Activated CD8-positive, alpha-beta memory T cell treated with anti-CD3 and anti-CD28 coated beads, Interleukin-2, amount 50 U/mL, for 4 hours (primary cell): ENCODE measurements at places on chromosomes 13 and 19.
A peak's percentile ranks its signal among the peaks of the same experiment; 100 is the strongest.

DNA sequence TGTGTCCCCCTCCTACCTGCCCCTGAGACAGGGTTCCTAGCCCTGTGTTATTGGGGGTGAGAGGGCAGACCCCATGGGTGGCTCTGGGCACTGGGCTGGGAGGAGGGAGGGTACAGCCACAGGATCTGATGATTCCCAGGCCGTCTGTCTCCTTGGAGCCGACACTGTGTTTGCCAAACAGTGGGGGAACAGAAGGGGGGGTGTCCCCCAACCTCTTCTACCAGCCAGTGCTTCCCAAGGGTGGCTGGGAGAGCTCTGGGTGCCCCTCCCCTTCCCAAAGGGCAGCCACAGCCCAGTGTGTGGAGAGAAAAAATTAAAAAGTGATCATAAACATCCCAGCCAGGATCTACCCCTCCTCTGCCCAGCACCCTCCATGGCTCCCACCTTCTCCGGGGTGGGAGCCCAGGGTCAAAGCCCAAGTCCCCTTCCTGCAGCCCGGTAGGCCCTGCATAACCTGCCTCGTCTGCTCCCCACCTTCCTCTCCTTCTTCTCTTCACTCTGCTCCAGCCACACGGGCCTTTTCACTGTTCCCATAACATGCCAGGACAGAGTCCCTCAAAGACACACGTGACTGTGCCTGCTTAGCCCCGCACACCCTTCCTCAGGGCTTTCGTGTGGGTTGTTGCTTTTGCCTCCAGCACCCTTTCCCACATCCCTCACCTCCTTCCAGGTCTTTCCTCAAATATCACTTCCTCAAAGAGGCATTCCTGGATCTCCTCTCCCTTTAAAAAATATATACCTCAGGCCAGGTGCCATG lies 1.4 kb upstream of the PLIN4 start:
- DNase-seq = no peak

DNA sequence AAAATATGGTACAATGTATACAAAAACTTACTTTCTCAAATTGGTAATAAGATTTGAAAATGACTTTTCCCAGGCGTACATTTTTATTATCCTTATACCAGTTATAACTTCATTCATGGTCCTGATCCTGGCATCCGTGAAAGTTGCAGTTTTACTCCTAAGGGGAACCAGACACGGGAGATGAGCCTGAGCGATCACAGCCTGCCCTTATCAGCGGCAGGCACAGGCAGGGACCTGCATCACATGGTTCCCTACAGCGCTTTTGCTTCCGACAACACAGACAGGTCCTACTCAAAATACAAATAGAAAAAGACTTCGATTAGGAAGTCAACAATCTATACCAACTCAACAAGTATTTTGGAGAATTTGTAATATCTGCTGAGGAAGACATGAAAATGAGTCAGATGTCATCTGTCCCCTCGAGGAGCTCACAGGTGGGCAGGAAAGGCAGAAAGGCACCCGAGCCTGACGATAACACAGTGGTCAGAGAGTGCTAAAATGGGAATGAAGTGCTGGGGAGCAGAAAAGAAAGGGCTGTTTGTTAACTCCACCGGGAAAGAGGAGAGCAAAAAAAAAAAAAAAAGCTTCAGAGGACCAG lies 93.4 kb downstream of the ABCC4 start:
- no peak for DNase-seq

GRCh38 chr13:31042481-31043165 lies 110.2 kb downstream of the TEX26 start:
- DNase-seq = no peak

DNA sequence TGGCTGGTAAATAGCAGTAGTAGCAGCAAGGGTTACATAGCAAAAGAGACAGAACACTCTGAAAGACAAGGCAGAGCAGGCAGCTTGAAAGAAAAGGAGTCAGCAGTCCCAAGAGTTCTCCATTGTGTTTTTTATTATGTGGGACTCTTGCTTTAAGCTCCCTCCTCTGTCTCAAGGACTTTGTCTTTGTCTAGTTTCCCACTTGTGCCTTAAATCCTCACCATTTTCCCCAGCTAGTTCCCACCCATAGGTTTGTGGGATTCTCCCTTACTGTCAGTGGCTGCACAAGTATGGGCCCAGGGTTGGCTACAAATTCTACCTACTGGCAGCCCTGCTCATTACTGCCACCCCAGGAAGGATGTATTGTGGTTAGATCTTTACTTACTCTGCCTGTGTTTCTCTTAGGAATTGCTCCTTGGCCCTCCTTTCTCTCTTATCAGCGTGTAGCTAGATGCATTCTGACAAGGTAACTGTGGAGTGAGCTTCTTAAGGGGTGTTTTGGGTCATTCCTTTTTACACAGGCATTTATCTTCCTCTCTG lies 413.4 kb upstream of the PCDH9 start:
- DNase-seq = no peak

DNA sequence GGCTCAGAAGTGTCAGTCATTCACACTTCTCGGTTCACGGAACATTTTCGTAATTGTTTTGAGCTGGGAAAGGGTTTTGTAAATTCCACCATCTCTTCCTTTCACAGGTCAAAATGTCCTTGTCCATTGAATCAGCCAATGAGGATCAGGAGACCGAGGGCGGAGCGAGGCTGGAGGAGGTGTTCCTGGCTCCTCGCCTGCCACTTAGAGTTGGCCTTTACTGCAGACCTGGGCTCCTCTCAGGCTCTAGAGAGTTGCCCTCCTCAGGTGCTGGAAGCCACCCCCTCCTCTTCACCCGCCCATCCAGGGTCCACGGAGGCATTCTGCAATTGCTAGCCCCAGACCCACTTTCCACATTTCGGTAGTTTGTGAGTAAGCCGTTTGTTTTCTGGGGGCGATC lies 370.4 kb downstream of the IRS2 start:
- no peak for DNase-seq

GRCh38 chr19:1074544-1075283 lies 7.7 kb downstream of the ARHGAP45 start:
- DNase-seq = peak; percentile 93

GRCh38 chr13:106140476-106140875 lies 395.0 kb downstream of the EFNB2 start:
- DNase-seq = no peak

GRCh38 chr19:8484331-8484894 lies 18.0 kb downstream of the PRAM1 start:
- DNase-seq = no peak

DNA sequence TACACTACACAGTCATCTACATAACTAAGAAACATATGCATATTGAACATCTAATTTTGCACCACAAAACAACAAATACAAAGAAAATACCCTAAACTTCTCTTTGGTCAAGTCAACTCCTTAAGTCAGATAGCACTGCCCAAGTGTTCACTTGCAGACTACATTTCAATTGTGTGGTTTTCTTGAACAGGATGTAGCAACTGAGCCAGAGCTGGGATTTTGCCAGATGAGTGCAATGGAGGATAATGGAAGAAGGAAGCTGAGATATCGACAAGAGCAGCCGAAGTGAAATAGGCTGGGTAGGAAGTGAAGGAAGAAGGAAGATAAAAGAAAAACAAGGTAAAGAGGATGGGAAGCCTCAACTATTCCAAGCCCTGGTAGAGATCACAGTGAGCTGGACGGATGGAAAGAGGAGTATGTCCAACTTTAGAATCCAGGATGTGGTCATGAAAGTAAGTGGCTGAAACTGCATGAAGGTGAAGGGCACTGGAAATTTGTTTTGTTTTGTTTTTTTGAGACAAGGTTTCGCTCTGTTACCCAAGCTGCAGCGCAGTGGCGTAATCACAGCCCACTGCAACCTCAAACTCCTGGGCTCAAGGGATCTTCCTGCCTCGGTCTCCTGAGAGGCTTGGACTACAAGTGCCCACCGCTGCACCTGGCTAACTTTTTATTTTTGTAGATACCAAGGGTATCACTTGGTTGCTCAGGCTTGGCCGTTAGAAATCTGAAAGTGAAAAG lies 15.0 kb downstream of the NUFIP1 start:
- DNase-seq = no peak
